ENCODE measurements at places on chromosomes 11 and 22.

DNA sequence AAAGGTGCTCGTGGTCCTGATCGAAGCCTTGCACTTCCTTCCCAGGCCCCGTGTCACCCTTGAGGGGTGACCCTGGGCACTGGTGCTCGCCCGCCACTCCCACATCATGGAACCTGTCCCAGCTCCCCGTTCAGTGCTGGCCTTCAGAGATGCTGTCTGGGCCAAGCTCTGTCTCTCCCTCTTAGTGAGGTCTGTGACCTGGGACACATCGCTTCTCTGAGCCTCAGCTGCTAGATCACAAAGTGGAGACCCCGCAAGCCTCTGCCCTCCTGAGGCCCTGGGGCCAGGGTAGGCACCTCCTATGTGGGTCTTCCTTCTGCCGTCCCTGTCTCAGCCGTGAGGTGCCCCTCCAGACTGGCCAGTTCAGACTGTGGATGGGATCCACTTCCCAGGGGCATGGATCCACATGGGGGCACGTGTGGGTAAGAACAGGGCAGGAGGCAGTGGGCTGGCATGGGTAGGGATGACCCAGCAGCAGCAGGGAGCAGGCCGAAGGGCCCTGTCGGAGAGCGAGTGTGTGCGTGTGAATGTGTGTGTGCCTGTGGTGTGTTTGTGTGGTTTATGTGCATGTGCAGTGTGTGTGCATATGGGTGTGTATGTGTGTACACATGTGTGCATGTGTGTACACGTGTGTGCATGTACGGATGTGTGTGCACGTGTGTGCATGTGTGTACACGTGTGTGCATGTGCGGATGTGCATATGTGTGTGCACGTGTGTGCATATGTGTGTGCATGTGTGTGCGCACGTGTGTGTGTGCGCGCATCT is 1073.7 kb downstream of the BRD1 start:
- no peak for DNase-seq

GRCh38 chr11:6312106-6312505 is 8.2 kb downstream of the CAVIN3 start:
- no peak for DNase-seq

DNA sequence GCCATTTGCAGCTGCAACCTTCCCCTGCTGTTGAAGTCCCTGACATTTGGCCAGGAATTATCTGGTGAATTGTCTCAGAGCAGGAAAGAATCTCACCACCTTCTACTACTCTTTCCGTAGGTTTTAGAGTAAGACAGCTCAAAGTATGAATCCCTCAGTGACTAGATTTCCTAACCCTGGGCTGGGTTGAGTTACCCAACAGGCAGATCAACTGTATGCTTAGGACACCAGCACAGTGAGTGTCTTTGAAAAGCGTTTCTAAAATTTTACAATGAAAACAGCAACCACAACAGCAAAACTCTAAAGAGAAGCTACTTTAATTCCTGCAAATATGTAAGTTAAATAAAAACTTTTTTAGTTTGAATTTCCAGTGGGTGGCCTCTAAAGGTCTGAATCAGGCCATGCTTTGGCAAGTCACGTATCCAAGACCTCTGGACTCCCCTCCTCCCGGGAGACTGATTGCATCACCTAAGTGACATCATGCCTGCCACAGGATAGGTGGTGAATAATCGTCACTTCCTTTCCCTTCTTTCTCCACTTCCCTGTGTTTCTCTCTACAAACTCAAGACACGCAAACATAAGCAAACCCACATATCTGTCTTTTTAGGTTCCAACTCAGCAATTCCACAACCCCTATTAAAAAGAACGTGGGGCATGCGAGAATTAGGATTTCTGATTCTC is 7.8 kb downstream of the OR8B12 start:
- DNase-seq = peak; percentile 83

- peak; percentile 48 for DNase-seq
Measured at GRCh38 chr11:61793083-61793828, 545 bp downstream of the FEN1 start.

DNA sequence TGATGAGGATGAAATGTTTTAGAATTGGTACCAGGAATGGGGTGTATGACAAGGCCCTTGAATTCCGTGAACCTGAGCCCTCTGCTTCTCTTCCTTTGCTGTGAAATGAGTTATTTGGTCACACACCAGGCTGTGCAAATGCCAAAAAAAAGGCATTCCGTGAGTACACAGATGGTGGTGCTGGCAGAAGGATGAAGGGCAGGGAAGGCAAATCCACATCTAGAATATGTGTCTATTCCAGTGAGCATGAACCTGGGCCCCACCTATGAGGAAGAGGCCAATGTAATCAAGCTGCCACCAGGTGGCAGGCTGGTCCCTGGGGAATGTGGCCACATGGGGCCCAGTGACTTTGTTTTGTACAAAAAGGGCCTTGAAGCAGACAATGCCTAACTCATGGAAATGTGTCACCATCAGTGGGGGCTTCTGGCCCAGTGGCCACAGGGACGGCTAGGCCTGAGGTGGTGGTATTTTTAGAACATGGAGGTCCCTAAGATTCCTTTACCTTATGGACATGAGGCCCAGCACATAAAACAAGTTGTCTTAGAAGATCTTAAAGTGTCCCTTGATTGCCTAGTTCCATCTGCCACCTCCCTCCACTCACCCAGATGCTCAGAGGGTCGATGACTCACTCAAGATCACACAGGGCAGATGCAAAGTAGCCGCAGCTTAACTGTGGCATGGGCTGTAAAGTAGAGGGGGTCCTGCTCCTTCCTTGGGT is 3.9 kb upstream of the RNF215 start:
- DNase-seq = peak; percentile 83

GRCh38 chr11:44208976-44209603 is 100.8 kb downstream of the ALX4 start:
- DNase-seq = no peak

GRCh38 chr22:50186761-50187523 is 1.2 kb downstream of the TRABD start:
- no peak for DNase-seq

- DNase-seq = peak; percentile 88
Measured at GRCh38 chr11:2380807-2381350, 3.8 kb downstream of the CD81 start.

DNA sequence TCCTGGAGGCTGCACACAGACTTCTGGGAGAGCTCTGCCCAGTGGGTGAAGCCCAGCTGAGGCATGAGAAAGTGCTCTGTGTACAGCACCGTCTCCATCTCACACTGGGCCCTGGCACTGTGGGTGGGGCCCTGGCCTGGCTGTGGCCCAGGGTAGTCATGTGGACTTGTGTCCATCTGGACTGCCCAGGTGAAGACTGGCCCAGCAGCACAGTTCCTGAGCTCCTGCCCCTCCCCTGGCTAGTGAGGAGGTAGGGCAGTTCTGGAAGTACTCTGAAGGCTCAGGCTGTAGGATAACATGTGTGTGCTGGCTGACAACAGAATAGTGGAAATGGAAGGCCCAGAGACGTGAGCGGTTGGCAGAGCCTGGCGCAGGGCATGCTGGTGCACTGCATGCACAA is 35.4 kb downstream of the RSPH14 start:
- no peak for DNase-seq

- no peak for DNase-seq
Measured at GRCh38 chr22:21824445-21824912, 43.0 kb downstream of the MAPK1 start.

DNA sequence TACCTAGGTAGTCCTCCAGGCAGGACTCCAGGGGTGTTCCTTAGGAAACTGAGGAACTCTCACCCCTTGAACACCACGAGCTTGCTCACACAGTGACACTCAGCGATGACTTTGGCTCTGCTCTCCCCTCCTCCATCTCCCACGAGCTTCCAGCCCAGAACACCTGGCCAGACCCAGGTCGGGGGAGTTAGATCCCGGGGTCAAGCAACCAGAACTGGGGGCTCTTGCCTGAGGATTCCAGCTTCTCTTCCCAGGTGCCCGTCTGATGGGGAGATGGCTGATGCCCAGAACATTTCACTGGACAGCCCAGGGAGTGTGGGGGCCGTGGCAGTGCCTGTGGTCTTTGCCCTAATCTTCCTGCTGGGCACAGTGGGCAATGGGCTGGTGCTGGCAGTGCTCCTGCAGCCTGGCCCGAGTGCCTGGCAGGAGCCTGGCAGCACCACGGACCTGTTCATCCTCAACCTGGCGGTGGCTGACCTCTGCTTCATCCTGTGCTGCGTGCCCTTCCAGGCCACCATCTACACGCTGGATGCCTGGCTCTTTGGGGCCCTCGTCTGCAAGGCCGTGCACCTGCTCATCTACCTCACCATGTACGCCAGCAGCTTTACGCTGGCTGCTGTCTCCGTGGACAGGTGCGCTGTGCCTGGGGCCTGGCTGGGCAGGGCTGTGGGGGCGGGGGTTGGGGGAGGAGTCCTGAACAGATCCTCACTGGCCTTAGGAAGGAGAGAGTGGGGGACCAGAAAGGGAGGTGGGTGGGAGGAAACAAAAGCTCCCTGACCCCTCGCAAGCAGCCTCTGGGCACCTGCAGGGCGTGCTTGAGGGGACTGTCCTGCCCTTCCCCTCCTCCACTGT is at the start of gene GALR3:
Gene GALR3 (plus strand): TSS at position 249 of the 852 bp plus-strand sequence. CDS start 25 bp downstream, at position 274.
- no peak for DNase-seq

DNA sequence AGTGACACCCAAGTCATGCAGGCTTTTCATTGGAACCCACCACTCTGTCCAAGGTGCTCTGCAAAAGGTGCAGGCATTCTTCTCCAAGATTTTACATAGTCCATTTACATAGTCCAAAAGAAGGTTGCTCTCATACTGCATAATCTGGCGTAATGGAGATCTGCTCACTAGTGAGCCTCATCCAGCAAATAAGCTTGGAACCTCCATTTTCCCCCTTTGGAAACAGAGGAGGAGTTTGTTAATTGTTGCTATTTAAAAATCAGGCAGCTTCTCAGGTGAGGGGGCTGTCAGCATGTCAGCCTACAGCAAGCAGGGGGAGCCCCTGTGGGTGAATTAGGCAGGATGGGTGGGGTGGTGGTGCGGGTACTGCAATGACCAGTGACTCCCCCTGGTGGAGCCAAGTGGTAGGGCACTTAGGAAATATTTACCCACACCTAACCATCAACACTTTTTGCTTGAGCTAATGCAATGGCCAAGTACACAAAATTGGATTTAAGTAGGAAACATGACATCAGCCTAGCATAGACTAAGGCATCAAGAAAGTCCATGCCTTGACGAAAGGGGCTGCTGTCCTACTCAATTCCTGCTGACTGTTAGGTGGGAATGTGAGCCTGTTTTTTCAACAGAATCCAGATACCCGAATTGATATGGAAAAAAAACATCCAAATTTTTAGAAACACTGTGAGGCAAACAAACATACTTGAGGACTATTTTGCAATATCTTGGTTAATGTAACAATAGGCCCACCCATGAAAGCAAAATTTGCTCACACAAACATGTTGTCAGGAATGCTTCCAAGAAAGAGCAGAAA is 64.5 kb downstream of the AMBRA1 start:
- DNase-seq = peak; percentile 74

GRCh38 chr11:102850973-102851745 is 7.8 kb upstream of the MMP3 start:
- DNase-seq = no peak

GRCh38 chr11:81070948-81071347 is 1630.1 kb upstream of the TENM4 start:
- peak; percentile 64 for DNase-seq

DNA sequence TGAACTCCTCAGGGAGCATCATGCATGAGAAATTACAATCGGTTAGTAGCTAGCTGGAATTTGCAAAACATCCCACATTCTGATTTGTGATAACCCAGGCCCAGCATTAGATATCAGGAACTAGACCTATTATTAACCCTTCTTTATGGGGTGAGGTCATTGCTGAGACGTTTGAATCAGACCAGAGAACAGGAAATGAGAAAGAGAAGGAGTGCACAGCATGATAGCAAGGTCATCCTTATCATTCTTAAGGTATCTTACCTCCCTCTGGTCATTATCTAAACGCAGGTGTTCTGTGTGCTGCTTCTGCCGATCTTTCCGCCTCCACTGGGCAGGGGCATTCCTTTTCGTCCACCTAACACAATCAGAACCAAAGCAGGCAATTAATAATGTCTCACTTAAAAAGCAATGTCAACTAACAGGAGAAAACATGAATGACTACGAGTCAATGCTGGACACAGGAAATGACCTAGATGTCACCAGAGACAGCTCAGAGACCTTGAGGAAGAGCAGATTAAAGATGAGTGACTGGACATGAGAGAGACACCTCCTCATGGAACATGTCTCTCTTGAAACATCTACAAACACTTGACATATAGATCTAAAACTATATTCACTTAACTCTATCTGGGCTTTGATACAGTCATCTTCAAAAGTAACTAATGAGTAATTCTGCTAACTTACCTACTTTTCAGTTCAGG is 78.3 kb upstream of the SCUBE2 start:
- peak; percentile 9 for DNase-seq

GRCh38 chr11:69666261-69666660 is 8.9 kb downstream of the LTO1 start:
- DNase-seq = no peak

DNA sequence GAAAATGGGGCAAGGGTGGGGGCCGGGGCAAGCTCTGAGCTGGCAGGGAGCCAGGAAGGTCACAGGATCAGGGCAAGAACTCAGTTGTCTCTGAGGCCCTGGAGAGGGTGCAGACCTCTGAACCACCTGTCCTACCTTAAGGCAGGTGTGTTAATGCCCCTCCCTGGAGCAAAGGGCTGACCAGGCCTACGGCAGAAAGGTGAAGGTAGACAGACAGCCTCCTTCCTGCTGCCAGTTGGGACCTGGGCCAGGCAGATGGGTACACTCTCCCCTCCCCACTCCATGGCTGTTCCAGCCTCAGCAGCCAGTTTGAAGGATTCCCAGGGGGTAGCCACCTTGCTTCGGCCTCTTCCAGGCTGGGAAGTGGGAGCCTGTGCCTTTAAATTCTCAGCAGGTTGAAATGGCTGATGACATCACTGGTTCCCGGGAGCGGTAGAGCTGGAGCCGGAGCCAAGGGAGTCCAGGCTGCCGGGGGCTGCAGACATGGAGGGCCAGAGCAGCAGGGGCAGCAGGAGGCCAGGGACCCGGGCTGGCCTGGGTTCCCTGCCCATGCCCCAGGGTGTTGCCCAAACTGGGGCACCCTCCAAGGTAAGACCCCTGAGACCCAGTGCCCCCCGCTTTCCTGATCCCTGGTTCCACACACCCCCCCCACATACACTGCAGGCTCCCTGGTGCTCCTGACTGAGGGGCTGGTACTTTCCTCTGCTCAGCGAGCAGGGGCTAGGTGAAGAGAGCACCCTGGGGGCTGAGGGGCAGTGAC is at the start of gene INPP5J:
Gene INPP5J (plus strand): TSS at position 435 of the 760 bp plus-strand sequence. CDS start 49 bp downstream, at position 484.
- no peak for DNase-seq

- DNase-seq = no peak
Measured at GRCh38 chr11:28137832-28138231, 29.6 kb downstream of the METTL15 start.

GRCh38 chr11:114058871-114059277 is 637 bp upstream of the ZBTB16 start:
- DNase-seq = peak; percentile 45

Measured in NB4 (cell line).